Tibial artery (tissue), 4 donors: ENCODE measurements at places on chromosomes 2 and 18.

DNA sequence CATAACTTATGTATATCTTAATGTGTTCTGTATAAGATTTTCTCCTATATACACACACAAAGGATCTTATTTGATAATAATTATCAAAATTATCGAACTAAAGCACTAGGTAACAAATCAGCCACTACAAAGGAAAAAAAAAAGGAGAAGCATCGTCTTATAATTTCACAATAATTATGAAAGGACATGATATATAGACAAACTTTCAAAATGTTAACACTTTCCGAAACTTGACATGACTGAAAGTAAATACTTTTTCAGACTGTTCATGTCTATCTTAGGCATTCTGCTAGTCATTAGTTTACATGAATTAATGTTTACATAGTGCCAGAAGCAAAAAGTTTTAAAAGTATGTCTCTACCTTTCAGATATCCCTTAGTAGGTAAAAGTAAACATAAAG is 7.3 kb upstream of the NR4A2 start:
- DNase-seq, result no peak

GRCh38 chr2:219531639-219532377 is 11.8 kb downstream of the CHPF start:
- DNase-seq, result no peak

GRCh38 chr2:65300761-65301711 is 73.4 kb downstream of the ACTR2 start:
- DNase-seq, result peak; percentile 72

- DNase-seq, result no peak
These were observed 12.3 kb downstream of the ARL6IP6 start for GRCh38 chr2:152730591-152731333.

DNA sequence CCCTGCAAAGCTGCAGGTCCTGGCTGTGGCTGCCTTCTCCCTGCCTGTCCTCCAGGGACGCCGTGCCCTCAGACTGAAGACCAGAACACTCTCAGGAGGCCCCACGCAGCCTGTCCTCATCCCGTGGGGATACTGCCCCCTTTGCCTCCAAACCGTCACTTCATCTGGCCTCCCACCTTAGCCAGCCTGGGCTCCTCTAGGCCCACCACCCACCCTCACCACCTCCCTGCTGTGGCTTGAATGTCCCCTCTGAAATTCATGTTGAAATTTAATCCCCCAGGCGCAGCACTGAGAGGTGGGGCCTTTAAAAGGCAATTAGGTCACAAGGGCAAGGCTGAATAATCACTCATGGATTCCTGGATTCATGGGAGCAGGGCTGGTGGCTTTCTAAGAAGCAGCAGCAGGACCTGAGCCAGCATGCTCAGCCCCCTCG is 198.2 kb downstream of the SEPTIN10 start:
- DNase-seq, result no peak

- DNase-seq, result no peak
These were observed 90.6 kb downstream of the POU3F3 start for GRCh38 chr2:104944495-104944894.

DNA sequence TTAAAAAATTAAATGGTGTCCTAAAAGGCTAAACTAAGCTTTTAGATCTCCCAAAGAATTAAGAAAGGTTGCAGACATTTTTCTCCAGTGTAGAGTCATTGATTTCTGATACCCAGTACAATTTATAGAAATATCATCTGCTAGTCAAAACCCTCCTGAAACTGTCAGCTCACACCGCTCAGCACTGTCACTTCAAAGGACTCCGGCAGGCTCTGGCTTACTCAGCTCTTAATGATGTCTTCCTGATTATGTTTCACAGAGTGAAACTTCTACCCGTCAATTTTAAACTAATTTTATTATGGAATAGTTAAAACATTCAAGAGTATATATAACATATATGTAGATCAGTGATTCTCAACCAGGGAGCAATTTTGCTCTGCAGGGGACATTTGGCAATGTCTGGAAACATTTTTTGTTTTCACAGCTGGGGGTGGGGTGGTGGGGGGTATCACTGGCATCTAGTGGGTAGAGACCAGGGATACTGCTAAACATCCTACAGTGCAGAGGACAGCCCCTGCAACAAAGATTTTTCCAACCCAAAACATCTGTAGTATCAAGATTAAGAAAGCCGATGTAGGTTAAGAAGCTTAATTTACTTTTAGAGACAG is 31.6 kb downstream of the CDK15 start:
- DNase-seq, result no peak

GRCh38 chr2:100289020-100289419 is 33.3 kb downstream of the LONRF2 start:
- no peak for DNase-seq

DNA sequence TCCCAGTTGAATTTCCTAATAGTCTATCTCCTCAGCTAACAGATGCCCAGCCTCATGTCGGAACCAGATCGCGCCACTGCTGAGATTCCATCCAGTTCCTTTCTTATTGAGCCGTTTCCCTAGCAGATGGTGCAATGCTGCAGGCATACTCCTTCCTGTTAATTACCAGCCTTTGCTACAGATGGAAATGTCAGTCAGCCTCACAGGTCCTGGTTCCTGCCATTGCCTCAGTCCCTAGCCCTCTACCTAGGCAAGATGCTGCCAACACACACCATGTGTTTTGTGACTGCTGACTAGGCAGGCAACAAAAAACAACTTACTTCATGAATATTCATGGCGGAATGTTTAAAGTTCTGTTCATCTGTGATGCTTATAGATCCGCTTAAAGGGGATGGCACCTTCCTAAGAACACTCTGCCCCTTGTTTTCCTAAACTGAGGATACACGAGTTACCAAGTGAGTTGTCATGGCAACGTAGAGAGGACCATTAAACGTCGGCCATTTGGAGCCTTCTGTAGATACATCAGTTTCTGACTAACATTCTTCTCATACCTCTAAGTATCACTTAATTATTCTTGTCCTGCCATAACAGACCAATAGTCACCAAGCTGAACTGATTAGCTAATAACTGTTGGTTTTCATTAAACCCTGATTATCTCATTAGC is 749.5 kb downstream of the RNF144A start:
- no peak for DNase-seq

GRCh38 chr2:174692256-174692919 is 71.9 kb downstream of the CHRNA1 start:
- DNase-seq, result no peak

DNA sequence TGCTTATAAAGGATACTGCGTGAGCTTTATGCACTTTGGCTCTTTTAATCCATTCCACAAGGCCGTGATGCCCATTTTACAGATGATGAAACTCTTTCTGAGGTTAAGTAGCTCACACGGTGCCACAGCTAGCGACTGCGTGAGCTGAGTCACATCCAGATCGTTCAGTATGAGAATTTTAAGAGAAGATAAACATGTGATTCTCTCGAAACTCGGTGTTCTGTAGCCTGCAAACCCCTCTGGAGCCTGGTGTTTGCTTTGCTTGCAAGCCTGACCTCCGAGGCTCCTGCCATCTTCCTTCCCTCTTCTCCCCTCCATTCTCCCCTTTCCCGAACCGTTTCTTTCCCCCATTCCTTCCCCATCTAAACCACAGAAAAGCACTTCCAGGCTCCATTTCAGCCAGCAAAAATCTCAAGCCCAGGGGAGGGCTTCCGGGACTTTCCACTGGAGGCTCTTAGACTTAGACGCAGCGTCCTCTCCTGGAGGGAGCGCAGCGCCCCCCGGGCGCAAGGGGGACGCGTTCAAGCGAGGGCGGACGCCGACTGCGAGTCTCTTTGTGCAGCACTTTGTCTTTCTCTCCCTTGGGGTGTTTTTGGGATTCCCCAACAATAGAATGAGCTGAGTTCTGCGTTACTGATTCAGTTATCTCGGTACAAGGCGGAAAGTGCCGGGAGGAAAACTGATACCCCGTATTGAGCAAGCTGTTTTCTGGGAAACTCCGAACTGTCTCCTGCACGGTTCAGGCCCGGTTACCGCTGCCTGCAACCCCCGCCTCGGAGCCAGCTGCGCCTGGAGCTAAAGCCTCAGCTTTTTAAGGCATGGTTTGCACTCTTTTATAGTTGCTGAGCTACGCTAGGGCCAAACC is 38.0 kb downstream of the CYP1B1 start:
- no peak for DNase-seq

DNA sequence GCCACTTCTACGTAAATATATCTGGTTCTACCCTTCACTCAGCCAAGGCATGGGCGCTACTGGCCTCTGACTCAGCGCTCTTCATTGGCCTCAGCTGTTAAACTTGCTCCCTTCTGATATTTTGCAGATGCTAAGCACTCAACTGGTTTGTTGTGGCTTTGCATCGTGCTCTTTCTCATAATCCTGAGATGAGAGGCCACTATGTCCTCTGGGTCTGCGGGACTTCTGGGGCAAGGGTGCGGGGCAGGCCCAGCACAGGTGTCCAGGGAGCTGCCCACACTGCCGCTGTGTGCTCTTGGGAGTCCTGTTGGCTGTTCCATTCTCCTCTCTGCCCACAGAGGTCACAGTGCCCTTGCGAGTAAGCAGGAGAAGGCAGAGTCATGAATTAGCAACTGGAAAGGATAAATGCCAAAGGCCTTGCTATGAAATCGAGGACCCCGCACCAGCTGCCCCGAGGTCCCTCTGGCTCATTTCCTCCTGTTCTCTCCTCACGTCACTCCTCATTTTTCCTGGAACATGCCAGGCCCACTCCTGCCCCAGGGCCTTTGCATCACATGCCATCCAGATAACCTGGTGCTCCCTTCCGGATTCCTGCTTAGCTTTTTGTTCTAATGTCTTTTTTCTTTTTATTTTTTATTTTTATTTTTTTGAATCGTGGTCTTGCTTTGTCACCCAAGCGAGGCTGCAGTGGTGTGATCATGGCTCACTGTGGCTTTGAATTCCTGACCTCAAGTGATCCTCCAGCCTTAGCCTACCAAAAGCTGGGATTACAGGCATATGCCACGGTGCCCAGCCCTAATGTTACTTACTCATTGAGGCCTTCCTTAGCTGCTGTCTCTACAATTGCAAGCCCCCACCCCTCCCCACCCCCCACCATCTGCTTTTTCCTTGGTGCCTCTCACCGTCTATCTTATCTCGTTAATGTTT is 34.9 kb upstream of the MAT2A start:
- no peak for DNase-seq

DNA sequence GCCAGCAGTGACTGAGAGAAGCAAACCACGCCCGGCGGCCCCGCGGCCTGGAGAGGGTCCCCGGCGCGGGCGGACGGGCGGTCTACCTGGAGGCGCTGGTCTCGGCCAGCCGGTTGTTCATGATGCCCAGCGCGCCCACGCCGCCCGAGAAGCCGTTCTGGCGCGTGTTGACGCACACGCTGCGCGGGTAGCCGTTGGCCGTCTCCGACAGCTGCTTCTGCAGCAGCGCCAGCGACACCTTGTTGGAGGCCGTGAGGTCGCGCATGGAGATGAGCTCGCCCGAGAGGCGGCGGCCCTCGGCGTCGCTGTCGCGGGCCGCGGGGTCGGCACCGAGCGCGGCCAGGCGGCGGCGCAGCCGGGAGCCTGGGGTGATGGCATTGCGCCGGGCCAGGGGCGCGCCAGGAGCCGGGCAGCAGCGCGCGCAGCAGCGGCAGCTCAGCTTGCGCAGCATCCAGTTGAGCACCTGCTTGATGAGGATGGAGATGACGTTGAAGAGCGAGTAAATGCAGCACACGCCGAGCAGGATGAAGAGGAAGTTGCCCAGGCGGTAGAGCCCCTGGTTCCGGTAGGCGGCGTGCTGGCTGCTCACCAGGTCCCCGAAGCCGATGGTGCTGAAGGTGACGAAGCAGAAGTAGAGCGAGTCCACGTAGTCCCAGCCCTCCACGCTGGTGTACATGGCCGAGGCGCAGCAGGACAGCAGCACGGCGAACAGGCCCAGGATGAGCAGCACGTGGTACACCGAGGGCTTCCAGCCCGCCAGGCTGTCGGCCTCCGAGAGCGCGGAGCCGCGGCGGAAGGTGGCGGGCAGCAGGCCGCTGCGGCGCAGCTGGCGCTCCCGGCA is 118.1 kb downstream of the MSH2 start:
- DNase-seq, result no peak

GRCh38 chr2:36770542-36771287 is 74.2 kb downstream of the VIT start:
- DNase-seq, result no peak

DNA sequence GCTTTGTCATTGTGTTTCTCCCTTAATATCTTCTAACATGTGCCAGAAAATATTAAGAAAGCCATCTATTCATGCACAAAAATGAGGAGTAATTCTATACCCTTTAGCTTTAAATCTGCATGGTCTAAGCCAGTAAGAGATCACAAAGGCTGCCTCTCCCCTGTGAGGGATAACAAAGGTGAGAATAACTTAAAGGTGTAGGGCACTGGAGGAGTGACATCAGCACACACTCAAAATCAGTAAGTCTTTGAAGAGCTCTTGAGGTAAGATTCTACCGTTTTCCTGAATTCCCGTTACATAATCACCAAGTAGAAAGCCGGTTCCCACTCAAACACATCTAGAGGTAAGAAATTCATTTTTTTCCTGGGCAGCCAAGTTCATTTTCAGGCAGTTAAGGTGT is 123.9 kb upstream of the SULT1C3 start:
- DNase-seq, result no peak
